Psoas muscle (tissue), 8 donors: ENCODE measurements at places on chromosomes 4 and X. TPM values are rescaled to one million over a fixed set of nuclear protein-coding genes. Genes with fewer than 3 reads are reported as not detected.

GRCh38 chr4:8332891-8333331 lies 63.4 kb downstream of the HTRA3 start:
- DNase-seq = no peak

DNA sequence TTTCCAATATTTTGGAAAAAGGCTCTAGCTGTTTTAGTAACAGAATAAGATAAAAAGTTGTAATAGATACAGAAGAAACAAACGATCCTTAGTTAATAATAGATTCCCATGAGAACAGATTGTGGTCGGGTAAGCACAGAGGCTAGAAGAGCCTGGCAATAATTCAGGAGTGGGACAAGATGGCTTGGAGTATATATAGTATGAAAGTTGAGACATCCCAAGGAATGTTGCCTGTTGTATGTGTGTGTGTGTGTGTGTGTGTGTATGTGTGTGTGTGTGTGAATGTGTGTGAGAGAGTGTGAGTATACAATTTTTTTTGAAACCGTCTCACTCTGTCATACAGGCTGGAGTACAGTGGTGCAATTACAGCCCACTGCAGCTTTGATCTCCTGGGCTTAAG lies 150.7 kb downstream of the PDGFC start:
- DNase-seq = no peak

- peak; percentile 58 for DNase-seq
These were observed 73.0 kb downstream of the AFF1 start for GRCh38 chr4:87007528-87008446.

- no peak for DNase-seq
These were observed 118.4 kb downstream of the APBB2 start for GRCh38 chr4:41095973-41096372.

DNA sequence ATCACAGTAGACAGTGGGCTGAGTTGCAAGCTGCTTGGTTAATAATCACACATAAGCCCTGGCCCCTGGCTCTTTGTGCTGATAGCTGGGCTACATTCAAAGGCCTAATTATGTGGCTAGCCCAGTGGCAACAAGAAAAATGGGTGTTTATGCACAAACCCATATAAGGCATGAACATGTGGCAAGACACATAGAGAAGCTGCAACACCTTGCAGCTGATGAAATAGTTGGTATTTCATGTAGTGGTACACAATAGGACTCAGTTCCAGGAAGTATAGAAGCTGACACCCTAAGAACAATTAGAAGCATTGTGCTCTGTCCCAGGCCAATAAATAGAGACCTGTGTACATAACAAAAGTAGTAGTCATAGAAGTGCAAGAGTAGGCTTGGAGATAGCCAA lies 14.6 kb upstream of the ZNF630 start:
- no peak for DNase-seq

GRCh38 chrX:144810539-144810938 lies 436.8 kb upstream of the SPANXN1 start:
- no peak for DNase-seq

GRCh38 chr4:130563889-130564418 lies 1468.0 kb downstream of the C4orf33 start:
- DNase-seq = no peak

GRCh38 chr4:99135541-99136162 lies 8.4 kb downstream of the ADH4 start:
- no peak for DNase-seq

- no peak for DNase-seq
These were observed 197.0 kb downstream of the CAMK2D start for GRCh38 chr4:113564493-113564892.

DNA sequence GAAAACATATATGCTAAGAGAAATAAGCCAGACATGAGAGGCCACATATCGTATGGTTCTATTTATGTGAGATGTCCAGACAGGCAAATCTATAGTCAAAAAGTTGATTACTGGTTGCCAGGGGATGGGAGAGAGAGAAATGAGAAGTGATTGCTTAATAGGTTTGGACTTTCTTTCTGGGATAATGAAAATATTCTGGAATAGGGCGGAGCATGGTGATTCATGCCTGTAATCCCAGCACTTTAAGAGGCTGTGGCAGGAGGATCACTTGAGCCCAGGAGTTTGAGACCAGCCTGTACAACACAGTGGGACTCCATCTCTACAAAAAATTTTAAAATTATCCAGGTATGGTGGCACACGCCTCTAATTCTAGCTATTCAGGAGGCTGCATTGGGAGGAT lies 22.4 kb downstream of the RBM47 start:
- no peak for DNase-seq

HTR2C gene
- not detected for polyA plus RNA-seq
